ENCODE measurements at places on chromosomes 5 and 9.

DNA sequence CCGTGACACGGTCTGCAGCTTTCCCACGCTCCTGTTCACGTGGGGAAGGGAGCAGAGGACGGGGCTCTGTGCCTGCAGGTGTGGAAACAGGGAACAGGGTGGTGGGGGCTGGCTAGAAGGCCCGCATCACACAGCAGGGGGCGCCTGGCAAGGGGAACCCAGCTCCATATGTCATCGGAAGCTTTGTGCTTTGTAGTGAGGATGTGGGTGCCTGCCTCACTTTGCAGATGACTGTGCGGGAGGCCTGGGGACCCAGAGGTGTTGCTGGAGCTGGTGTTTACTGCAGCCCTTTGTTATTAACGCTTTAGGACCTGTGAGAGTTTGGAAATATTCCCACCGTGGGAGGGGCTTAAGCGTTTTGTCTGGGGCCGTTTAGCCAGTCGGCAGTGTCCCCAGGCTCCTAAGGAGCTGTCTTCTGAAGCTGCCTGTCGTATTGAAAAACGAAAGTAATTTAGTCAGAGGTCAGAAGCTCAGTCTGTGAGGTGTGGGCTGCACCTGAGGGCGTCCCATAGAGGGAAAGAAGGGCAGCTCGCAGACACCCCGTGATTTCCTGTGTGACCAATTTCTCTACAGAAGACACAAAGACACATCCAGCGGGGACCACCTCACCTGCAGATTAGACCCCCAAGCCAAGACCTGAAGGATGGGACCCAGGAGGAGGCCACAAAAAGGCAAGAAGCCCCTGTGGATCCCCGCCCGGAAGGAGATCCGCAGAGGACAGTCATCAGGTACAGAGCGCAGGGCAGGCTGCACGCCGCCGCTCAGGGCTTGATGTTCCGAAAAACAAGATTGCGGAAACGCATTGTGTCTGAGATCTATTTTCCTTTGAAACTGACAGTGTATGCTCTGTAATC, 9.1 kb downstream of the MAN1B1 start:
- DNase-seq = no peak

- DNase-seq = no peak
Measured at GRCh38 chr5:153807801-153808200, 230.9 kb downstream of the FAM114A2 start.

GRCh38 chr9:89328064-89328463, 9.8 kb downstream of the SECISBP2 start:
- no peak for DNase-seq

DNA sequence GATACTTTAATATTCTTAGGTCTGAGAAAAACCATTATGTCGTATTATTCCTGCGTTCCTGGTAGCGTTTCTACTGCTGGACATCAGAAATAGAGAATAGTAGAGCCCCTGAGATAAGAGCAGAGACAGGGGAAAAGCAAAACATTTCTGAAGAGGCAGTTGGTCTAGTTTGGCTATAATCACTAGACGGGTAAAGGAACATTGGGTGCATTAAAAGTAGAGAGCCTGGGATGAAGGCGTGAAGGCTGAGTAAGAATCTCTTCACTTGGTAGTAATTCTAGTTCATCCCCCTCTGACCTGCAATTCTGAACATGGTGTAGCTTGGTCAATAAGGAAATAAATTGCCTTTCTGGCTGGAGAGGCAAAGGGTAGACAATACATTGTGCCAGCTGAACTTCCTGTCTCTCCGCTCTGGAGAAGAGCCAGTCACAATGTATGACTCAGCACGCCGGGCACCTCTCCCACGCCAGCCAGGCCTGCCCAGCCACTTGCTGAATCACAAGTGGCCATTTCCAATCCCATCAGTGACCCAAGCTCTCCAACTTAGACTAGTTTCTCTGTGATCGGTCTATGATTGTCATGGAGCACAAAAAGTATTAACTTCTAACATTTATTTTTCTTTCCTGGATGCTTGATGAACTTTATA, 75.4 kb downstream of the STK32A start:
- DNase-seq = no peak

DNA sequence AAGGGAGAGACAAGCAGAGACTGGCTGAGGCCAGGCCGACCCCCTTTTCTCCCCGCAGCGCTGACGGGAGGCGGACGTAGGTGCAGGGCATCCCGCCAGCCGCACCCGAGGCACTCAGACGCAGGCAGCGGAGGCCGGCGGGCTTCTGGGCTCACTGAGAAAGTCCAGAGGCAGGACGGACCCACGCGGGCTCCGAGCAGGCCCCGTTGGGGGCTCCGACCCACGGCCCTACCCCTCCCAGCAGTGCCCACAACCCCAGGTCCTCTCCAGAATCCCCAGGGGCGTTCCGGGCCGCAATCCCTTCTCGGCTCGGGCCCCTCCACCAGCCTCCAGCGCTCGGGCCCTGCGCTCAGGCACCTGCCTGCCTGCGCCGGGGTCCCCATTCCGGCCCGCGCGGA, 543 bp downstream of the MTMR12 start:
- no peak for DNase-seq

GRCh38 chr5:125311743-125312142, 565.3 kb upstream of the ZNF608 start:
- no peak for DNase-seq

- DNase-seq = no peak
Measured at GRCh38 chr5:78221964-78222451, 72.5 kb downstream of the AP3B1 start.

- no peak for DNase-seq
Measured at GRCh38 chr9:94867842-94868312, 141.4 kb downstream of the AOPEP start.

Data from NCI-H187 treated with DMSO at 0.1 percent for 48 hours (cell line).